Cortex of kidney (tissue), 1 donor: ENCODE measurements at places on chromosomes 7 and 10.

- no peak for DNase-seq
These were observed 28.3 kb upstream of the FRMD4A start for GRCh38 chr10:14358886-14359573.

DNA sequence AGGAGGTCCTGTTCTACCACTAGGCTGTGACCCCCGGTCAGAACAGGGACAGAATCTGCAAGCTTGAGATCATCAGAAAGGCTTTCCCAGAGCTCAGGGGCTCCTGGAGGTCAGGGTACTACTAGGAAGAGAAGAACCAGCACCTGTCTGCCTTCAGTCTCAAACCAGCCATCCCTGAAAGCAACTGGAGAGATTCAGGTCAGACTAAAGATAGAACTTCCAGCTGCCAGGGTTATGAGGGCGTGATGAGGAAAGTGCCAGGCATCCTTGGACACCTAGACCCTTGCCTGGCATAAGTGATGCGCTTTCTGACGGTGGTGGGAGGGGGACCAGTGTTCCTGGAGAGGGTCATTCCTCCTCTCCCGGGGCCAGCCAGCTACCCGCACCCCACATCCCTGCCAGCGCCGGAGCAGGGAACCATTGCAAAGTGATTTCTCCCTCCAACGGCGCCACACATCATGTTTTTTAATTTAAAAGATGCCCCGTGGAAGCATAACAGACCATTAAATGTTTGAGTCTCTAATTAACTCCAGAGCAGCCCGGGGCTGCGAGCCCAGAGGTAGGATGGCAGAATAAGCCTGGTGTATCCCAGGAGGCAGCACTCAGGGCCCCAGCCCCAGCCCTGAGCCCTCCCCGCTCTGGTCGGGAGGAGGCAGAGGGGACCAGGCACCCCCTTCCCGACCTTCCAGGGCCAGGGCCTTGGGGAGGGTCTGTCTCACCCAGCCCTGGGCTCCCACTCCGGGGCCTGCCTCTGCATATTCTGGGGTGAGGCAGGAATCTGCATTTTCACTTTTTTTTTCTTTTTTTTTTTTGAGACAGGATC, 64.0 kb downstream of the ELFN1 start:
- no peak for DNase-seq

DNA sequence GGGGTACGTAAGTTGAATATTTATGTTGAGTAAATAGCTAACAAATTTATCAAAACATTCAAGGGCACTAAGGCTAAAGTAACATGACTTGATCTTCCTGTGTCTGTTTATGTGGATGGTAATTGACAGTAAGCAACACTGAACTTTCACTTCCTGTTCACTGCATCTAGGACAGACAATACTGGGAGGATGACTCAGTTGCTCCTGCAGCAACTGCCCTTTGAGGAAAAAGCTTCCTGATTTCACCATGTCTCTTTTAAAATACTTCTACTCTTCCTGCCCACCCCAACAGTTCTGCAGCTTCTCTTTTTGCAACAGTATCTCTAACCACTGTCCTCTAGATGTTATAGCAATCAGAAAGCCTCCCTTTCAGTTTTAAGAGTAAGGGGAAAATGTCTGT, 76.6 kb upstream of the HGF start:
- no peak for DNase-seq

DNA sequence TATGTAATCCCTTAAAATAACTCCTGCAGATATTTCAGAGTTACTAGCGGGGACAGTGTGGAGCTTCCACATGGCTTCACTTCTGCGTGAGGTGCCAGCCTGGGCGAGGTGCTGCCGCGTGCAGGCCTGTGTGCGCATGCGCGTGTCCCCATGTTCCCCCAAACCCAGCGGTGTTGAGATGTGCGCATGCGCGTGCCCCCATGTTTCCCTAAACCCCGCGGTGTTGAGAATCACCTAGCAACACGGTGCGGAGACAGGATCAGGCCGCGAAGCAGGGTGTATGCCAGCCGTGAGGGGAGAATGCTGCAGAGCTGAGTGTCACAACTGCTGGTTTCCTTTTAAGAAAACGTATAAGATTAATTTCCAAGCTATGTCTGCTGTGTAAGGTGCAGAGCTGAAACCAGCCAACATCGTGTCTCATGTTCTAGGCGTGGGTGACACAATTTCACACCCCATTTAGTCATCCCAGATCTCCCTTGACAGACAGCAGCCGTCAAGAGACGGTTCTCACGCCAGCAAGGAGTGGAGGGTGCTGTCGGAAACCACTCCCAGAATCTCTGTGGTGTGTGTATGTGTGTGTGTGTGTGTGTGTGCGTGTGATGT, 71.9 kb upstream of the ADARB2 start:
- DNase-seq, result no peak
